T-helper 2 cell treated with Interferon-gamma antibody and Interleukin-4, amounts not matched to agents 5 μg/mL and 100 μg/mL, for 36 hours (primary cell): ENCODE measurements at places on chromosomes 6 and 20.

DNA sequence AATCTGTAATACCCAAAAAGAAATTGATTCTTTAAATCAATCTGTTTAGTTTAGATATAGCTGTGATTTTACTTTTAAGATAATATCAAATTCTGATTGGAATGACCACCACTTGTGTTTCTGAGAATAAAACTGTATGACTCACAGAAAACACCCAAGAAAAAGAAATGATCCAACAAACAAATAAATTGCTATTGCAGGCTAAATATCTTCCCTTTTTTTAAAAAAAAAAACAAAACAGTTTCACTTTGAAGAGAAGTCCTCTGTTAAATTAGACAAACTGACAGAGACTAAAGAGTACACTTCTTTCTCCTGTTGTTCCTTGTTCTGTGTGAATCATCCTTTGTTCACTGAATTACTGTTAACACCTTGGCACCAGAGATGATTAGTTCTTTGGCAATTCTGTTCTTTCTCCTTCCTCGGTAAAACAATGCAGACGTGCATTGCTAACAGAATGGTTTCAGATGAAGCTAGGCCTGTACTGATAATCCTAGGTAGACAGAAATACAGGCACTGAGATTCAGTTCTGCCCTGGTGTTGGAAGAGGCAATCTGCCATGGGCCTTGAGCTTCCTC is 895.2 kb upstream of the CITED2 start:
- DNase-seq = no peak

DNA sequence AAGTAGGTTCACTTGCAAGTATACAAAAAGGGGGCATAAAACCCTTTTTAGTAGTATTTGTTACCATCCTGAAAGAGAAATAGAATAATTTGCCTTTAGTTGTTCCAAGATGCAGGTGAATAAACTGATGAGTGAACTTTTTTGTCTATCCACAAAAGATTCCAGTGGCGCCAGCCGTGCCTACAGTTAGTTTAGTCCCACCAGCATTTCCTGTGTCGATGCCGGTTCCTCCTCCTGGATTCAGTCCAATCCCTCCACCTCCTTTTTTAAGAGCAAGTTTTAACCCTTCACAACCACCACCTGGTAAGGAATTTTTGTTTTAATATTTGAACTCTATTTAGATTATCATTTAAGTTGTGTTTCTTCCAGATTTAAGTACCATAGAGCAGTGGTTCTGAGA is 90.9 kb downstream of the SCAF8 start:
- DNase-seq = no peak

GRCh38 chr6:83311231-83311630 is 118.1 kb downstream of the RWDD2A start:
- DNase-seq = no peak

- DNase-seq = no peak
Observed at GRCh38 chr20:58188527-58188926, 39.9 kb downstream of the ANKRD60 start.

GRCh38 chr20:24769878-24770627 is 179.0 kb upstream of the CST7 start:
- DNase-seq = no peak
